ENCODE measurements at places on chromosomes 16 and 17.

DNA sequence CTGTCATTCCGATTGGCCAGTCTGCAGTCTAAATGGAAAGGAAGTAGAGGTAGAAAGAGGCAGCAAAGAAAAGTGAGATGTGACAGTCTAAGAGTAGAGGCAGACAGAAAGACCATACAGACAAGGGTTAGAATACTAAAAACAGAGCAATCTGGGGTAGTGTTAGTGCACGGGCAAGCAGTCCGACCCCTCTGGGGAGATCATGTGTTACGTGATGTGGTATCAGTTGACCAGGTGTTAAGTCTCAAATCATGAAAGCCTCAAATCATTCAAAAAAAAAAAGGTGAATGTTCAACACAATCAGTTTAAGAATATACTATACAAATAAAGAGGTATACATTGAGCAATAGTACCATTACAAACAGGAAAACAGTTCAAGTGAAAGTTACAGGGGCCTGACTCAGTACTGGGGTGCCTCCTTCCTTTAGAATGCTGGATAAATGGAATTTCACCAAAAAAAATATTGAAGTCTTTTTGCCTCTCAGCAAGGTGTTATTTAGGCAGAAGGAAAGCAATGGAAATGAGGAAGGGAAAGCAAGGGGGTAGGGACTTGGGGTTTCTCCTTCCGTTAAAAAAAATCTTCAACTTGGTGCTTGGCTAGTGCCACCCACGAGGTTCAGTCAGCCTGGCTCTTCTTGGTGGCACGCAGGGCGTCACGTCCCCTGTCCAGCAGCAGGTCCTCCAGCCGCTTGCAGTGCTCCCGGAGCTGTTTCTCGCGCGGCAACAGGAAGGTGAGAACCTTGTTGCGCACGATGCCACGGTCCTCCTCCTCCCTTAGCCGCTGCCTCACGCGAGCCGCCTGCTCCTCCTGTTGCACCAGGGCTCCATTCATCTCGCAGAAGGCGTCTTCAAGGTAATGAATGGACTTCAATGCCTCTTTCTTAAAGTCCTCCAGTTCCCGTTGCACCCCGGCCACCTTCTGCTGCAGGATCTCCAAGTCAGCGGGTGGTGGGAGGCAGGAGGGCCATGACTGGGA, 616 bp downstream of the CCDC182 start:
- DNase-seq = no peak

GRCh38 chr16:3907586-3907985, 27.1 kb upstream of the CREBBP start:
- DNase-seq = no peak

DNA sequence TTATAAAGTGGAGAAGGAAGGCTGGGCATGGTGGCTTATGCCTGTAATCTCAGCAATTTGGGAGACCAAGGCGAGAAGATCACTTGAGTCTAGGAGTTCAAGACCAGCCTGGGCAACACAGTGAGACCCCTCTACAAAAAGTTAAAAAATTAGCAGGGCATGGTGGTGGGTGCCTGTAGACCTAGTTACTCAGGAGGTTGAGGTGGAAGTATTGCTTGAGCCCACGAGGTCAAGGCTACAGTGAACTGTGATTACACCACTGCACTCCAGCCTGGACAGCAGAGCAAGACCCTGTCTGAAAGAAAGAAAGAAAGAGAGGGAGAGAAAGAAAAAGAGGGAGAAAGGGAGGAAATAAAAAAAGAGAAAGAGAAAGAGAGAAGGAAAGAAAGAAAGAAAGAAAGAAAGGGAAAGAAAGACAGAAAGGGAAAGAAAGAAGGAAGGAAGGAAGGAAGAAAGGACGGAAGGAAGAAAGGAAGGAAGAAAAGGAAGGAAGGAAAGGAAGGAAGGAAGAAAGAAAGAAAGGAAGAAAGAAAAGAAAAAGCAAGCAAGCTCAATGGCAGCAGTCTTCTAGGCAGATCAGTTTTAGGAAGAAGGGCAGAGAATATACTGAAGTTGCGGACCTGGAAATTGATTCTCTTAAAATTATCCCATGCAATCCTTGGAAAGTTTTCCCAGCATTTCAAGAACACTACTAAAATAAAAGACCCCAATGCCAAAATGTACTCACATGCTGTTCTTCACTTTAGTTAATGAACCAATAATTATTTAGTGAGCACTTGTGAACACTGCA, 53.0 kb downstream of the IKZF3 start:
- DNase-seq = no peak

GRCh38 chr16:57606847-57607501, 21.5 kb upstream of the ADGRG1 start:
- no peak for DNase-seq

DNA sequence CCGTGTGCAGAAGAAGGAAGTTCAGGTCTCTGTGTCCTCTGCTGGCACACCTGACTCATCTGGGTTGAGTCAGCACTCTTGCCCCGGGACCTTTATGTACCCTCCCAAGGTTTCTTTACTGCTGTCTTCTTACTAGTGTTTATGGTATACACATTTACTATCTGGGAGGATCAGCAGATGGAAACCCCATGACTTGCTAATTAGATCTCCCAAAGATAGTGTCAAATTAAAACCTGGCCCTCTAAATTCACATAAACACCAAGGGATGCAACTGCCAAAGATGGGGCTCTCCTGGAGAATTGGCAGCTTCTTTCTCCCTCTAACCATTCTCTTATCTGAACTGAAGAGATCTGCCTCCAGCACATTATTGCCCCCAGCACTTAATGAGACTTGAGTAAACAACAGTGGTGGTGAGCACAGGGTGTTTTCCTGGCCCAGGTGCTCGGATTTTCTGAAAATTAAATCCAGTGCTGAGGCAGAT, 718.1 kb upstream of the SOX9 start:
- no peak for DNase-seq

- DNase-seq = no peak
Observed at GRCh38 chr16:66484453-66485213, 57.5 kb downstream of the BEAN1 start.

DNA sequence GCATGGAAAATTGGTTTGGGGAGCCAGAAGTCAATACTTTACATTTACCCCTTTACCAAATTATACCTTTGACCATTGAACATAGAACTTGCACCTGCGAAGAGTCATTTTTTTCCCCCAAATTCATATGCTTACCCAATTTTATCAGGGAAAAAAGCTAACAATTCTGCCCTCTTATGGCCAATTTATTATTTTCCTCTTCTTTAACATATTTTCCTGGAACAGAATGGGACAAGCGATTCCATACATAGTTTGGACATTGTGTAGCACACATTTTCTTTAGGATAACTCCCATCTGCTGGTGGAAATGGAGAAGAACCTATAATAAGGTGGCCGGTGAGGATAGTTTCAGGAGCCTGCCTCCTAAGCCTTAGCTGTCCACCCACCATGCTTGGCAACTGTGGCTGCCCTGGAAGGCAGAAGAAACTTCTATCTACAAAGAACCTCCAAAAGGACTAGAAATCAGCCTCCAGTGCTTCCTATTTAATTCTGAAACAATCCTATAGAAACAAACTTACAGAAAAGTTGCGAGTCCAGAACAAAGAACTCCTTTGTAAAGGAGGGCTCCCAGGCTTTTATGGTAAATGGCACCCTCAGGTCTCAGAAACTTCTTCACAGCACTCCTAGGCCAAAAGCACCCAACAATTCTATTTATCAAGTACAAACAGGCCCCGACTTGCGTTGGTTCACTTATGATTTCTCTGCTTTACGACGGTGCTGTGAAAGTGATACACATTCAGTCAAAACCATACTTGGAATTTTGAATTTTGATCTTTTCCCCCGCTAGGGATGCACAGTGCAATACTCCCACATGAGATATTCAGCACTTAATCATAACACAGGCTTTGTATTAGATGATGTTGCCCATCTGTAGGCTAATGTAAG, 64.1 kb upstream of the CACNG4 start:
- DNase-seq = no peak

- DNase-seq = no peak
Observed at GRCh38 chr17:36939802-36940312, 2.6 kb downstream of the LHX1 start.

DNA sequence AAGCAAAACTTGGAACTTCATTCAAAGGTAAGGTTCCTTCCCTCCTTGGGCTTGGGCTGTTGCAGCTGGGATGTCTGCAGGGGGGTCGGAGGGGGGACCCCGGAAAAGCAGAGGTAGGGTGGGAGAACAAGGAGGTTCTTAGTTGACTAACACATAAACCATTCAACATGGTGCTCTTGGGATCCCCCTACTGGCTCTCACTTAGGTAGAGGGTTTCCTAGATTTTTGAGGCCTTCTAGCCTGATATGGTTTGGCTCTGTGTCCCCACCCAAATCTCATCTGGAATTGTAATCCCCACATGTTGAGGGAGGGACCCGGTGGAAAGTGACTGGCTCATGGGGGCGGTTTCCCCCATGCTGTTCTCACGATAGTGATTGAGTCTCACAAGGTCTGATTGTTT, 93.9 kb downstream of the RGS9 start:
- DNase-seq = no peak

GRCh38 chr17:75830164-75831031, 13.8 kb downstream of the UNC13D start:
- no peak for DNase-seq

DNA sequence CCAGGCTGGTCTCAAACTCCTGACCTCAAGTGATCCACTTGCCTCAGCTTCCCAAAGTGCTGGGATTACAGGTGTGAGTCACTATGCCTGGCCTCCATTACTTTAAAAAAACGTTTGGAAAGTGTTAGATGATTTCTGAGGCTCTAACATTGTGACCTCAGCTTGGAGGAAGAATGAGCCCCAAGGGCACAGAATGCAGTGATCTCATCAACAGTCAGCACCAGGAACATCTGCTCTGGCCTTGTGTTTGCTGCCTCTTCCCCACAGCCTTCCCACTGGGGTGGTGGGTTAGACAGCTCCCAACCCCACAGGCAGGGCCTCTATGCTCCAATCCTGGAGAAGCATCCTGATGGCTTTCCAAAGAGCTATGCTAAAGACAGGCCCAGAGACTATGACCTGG, 37.7 kb upstream of the SREBF1 start:
- no peak for DNase-seq

- DNase-seq = no peak
Observed at GRCh38 chr16:48394355-48394703, 9.1 kb upstream of the SIAH1 start.

- DNase-seq = no peak
Observed at GRCh38 chr16:22213236-22213635, 7.2 kb downstream of the EEF2K start.

- no peak for DNase-seq
Observed at GRCh38 chr17:59678918-59679317, 28.3 kb downstream of the PTRH2 start.

DNA sequence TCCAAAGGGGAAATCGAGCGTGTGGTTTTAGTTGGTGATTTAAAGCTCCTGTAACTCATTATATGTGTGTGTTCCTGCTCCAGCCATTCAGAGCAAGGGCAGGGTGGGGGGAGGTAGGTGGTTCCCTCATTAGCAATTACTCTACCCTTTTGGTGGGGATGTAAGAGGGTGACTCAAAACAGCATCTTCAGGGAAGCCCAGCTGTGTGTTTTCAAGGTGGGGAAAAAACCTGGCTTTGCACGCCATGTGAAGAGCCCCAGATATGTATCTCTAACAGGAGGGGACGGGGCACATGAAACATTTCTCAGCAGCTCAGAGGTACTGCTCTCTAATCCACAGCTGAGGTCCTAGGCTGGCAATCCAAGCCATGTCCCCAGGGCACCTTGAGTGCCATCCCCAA, 241.3 kb upstream of the ZFHX3 start:
- DNase-seq = no peak

DNA sequence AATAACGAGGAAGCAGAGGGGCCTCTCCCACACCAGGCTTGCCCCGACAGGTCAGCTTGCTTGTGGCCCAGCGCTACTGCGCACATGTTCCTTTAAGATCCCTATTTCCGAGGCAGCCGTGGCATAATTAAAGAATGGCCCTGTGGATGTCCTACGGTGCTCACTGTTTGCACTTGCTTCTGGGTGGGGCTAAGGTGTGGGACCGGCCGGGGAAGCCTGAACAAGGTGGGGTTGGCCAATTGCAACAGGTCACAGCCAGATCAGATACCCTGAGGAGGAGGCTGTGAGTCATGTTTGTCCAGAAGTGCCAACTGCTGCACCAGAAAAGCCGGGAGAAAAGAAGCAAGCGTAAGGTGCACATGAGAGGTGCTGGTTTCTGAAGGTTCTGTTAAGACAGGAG, 158.5 kb upstream of the CACNG5 start:
- no peak for DNase-seq

- no peak for DNase-seq
Observed at GRCh38 chr16:3858801-3859200, 21.7 kb downstream of the CREBBP start.

DNA sequence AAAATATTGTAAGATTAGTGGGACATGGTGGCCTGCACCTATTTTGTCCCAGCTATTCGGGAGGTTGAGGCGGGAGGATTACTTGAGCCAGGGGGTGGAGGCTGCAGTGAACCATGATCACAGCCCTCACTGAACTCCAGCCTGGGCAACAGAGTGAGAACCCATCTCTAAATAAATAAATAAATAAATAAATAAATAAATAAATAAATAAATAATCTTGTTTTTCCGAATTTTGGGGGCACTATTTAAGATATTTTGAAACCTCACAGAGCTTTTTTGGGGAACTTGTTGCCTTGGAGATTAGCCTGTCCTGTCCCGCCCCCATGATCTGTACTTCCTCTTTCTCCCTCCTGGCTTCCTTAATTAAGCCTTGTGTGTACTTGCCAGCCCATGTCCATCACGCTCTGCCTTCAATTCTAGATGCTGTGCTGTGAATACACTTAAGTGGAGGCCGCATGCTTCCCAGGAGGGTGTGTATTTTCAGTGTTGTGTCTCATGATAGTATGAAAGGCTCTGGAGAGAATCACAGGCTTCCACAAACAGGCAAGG, 4.4 kb downstream of the LGALS9 start:
- DNase-seq = no peak

GRCh38 chr17:43528988-43529814, 16.9 kb downstream of the ETV4 start:
- no peak for DNase-seq

- DNase-seq = no peak
Observed at GRCh38 chr17:15366026-15366425, 24.6 kb upstream of the TEKT3 start.

DNA sequence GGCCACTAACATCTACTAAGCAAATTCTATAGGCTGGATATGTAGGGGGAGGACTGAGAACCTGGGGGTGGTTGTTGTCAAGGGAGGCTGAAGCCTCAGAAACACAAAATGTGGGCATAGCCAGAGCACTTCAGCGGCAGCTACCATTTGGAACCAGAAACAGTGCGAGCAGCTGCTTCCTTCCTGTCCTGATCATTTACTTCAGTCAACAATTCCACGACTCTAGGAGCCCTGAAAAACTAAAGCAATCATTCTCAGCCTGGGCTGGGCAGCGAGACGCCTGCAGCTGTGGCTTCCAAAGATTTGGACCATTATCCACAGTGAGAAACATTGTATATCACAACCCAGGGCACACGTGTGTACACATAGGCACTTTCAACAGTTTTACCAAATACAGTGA, 93.9 kb upstream of the WSCD1 start:
- DNase-seq = no peak
